ENCODE measurements at places on chromosomes 12 and 14.

DNA sequence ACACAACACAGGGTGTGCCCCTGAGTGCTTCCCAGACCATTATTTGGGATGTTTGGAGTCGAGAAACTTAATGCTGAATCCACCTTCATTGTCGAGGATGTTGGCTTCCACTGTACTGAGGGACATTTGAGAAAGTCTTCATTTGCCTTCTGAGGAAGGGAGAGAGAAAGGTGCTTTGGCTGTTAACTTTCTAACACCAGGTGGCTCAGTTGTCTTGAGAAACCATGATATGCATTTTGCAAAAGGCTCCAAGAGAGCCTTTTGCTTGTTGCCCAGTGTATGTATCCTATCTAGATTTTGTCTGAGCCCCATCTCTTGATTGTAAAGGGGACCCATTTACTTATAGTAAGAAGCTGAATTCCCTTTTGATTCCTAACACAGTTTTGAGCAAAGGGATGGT, 28.6 kb upstream of the NRXN3 start:
- no peak for DNase-seq

- DNase-seq, result no peak
Observed at GRCh38 chr14:72275242-72275641, 343.0 kb downstream of the RGS6 start.

DNA sequence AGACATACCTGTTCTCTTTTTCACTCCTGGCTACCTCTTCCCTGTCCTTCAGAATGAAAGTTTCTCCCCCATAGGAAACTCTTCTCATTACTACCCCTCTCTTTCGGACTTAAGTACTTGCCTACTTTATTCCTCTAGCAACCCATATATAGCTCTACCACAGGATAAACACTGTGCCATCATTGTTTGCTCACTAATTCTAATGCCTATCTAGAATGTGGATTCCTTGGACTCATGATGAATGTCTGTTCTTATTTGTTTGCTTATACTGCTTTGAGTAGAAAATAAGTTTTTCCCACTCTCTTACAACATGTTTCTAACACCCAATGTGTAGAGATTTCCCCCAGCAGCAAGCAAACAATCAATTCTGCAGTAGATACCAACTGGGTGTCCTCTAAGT, 1094.9 kb downstream of the SLC6A15 start:
- DNase-seq, result no peak

GRCh38 chr14:55133416-55133815, 4.4 kb downstream of the LGALS3 start:
- no peak for DNase-seq

DNA sequence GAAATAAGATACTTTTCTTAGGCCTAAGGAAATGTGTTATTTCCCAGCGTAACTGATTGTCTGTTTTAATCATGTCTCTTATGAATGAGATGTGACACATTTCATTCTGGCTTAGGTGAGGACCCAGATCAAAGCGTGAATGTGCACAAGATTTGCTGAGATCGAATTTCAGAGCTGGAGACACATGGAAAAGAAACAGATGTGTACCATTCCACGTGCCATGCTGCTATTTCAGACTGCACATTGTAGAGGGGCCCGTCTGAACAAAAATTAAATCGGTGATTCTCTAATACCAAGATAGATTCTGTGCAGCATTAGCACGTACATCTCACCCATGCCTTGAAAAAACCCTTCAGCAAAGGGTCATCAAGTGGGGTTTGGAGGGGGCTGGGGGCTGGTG, 290.4 kb downstream of the AACS start:
- no peak for DNase-seq

GRCh38 chr12:120697344-120697743, 10.4 kb downstream of the MLEC start:
- DNase-seq, result no peak

- DNase-seq, result no peak
Observed at GRCh38 chr12:86389949-86390348, 133.8 kb upstream of the MGAT4C start.

DNA sequence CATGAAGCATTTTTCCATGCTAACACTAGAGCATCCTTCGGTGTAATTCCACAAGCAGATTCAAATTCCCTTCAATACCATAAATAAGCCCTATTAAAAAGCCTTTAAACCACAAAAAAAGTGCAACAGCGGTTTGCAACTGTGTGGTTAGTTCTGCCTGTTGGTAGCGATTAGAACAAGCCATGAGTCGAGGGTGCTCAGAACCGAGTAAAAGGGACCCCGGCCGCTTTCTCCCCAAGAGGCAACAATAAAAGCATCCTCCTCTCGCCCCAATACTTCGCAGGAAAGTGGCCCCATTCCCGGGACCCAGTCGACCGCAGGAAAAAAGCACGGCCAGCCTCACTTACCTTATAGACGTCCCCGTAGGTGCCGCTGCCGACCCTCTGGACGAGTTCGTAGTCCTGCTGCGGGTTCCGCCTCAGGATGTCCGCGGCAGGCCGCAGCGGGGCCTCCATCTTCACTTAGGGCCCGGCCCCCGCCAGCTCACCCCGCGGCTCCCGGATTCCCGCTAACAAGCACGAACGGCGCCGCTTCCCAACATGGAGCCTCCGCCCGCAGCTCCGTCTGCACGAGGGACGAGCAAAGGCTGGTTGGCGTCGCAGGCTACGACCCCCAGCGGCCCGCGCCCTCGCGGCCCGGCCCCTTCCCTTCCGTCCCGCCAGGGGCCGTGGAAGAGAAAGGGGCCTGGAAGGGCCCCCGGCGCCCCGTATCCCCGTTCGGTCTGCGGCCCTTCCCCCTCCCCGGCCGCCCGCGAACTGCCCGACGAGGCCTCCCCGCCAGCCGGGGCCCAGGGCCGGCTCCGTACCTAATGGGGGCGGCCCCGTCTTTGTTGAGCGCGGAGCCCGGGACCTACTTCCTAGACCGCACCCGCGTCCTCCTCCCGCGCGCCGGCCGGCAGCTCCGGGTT, 521 bp downstream of the MAP4K5 start:
- DNase-seq, result no peak

- no peak for DNase-seq
Observed at GRCh38 chr12:88922816-88923215, 342.5 kb upstream of the KITLG start.

GRCh38 chr12:98438656-98439230, 76.6 kb upstream of the TMPO start:
- no peak for DNase-seq

GRCh38 chr12:39329018-39329417, 113.9 kb downstream of the KIF21A start:
- DNase-seq, result no peak

DNA sequence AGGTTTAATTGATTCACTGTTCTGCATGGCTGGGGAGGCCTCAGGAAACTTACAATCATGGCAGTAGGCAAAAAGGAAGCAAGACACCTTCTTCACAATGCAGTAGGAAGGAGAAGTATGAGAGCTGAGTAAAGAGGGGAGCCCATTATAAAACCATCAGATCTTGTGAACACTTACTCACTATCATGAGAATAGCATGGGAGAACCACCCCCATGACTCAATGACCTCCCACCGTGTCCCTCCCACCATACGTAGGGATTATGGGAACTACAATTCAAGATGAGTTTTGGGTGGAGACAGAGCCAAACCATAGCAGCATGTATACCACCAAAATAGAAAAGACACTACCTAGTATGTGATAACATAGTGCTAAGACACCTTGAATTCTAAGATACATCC, 2.9 kb upstream of the HMGA2 start:
- DNase-seq, result no peak

DNA sequence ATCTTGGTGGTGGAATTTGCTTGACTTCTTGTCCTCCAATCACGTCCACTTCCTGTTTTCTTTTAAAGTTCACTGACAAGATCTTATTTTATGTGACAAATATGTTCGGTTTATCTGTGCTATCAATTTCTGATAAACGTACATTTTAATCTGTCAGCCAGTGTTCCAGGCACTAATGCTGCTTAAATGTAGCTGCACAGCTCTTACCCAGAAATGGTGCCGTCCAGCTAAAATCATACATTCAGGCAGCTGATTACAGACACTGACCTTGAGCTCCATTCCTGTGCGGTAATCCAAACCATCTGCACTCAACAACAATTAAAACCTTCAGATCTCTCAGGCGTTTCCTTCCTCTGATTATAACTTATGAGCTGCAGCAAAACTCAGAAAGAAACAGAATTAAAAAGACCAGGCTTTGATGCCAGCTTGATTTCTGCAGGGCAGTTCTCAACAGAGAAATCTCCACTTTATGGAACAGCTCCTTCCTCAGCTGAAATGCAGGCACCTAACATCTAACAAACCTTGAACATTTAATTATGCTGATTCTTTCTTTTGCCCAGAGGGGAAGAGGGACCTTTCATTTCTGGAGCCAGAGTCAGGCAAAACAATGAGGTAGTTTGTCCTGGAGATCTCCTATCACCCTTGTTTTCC, 26.4 kb upstream of the RASSF3 start:
- DNase-seq, result no peak

GRCh38 chr12:44053549-44054127, 217.8 kb downstream of the TMEM117 start:
- no peak for DNase-seq

DNA sequence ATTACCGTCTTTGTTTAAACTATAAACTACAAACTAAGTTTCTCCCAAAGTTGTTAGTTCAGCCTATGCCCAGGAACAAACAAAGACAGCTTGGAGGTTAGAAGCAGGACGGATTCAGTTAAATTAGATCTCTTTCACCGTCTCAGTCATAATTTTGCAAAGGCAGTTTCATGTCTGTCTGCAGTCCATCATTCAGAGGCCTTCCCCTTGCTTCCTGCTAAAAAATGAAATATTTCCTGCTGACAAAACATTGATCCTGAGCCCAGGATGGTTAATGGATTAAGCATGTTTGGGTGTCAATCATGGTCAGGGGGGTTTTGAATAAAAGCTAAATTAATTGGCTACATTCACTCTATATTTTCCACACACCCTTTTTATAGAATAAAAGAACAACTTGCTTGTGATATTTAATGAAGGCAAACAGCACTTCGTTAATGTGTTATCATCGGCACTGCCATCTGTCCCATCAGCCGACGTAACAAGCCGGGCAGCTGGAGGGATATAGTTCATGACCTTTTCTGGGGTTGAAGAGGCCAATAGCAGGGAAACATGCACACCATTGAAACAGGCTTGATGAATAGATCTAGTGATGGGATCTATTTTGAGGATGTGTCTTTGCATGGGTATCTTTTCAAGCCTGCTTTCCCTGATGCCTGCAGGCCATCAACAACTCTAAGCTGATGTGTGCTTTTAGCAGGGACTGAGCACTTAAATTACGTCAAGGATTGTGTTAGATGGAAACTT, 521.3 kb upstream of the TMEM132C start:
- DNase-seq, result no peak

- DNase-seq, result no peak
Observed at GRCh38 chr12:52837781-52838608, 3.9 kb upstream of the KRT79 start.

DNA sequence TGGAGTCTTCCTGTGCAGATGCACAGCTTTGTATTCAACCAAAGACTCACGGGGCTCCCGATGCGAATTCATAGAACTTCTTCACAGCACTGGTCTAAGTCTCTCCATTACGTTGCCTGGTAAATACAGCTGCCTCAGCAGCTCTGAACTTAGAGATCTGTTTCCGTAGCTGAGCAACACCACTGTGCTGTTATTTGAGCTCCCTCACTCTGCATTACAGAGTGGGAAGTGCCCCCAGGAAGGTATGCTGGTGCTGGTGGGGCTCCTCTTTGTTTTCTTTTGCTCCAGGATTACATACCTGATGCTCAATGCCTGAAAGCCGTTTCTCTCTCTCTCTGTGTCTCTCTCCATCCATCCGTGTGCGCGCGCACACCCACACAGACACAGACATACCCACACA, 227.5 kb upstream of the RMST start:
- no peak for DNase-seq

DNA sequence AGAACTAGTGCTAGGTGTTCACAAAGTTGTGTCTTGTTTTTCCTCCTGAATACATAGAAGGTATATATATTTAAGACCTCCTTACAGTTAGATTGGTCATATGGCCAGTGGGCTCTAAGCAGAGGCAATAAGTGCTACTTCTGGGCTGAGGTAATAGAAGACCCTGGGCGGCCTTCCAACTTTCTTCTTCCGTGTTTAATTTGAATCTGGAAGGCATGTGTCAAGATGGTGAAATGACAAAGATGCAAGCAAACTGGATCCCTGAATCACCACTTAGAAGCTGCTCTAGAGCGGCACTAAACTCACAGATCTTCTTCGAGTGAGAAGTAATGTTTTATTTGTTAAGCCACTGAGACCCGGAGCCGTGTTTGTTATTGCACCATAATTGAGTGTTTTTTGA, 201.0 kb upstream of the GZMB start:
- DNase-seq, result no peak

DNA sequence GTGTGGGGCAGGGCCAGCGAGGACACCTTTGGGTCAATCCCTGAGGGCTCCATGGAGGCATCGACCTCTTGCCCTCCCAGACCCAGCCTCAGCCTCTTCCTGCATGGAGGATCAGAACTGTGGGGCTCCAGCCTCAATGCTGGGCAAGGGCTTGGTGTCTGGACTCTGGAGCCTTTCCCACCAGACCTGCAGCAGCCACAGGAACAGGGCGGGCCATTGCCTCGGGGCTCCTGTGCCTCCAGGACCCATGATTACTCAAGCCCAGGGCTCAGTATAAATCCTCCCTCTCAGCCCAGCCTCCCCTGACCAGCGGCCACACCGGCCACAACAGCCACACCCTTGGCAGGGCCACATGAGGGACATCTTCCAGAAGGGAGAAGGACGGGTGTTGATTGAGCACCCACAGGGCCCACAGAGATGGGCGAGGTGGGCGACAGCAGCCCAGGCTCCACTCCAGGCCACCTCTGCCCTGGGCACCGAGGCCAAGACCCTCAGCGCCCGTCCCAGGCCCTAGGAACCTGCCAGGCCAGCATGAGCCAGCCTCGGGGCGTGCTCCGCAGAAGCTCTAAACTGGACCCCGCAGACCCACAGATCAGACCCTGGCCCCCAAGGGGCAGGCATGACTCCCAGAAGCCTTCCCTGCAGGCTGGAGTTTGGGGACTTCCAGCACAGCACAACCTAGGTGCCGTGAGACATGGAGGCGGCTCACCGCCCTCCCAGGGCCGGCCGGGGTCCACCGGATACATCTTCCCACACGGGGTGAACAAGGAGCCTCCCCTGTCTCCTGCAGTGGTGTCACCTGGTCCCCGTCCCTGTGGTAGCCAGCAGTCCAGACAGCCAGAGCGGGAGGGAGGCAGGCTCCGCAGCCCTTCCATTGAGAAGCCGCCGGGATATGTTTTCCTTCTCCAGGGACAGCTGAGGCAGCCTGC, 25.1 kb downstream of the NCOR2 start:
- DNase-seq, result no peak

DNA sequence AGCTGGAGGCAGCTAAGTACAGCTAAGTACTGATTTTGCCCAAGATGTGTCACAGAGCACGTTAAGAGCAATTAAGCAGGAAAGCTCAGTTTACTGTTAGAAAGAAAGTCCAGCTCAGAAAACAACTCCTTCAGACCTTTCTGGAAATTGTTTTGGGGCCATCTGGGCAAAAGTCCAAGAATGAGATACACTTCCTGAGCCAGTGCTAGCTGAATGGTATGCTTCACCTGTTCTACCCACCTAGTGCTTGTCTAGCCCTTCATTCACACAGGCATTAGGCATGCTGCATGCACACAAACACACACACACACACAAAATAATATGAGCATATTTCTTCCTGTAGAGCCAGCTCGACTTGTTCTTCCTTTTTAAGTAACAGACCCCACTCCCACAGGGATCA, 6.6 kb upstream of the IKZF4 start:
- no peak for DNase-seq

- DNase-seq, result no peak
Observed at GRCh38 chr14:104135121-104135903, 3.1 kb upstream of the KIF26A start.

- no peak for DNase-seq
Observed at GRCh38 chr12:130083734-130084133, 78.5 kb upstream of the FZD10 start.

All from stimulated activated CD4-positive, alpha-beta T cell treated with anti-CD3 and anti-CD28 coated beads, TNF-alpha, amount 100 ng/mL, for 1 hour (primary cell).